SW 1271 (cell line): ENCODE measurements at places on chromosomes 1 and 21.

DNA sequence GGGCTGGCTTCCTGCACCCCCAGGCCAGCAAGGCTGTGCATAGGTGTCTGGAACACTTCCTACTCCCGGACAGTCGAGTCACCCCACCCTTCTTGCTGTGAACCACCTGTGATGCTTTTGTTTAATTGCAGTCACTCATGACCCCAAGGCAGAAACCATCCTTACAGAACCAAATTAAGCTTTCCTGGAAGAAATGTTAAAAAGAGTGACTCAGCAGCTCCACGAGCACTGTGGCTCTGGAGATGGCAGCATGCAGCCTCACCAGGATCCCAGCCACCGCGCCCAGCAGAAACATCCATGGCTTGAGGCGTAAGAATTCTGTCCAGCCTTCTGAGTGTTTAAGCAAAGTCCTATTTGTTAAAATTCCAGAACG is 28.8 kb downstream of the SNAP47 start:
- DNase-seq = no peak

- DNase-seq = no peak
Measured at GRCh38 chr1:96715482-96715881, 6.1 kb upstream of the PTBP2 start.

DNA sequence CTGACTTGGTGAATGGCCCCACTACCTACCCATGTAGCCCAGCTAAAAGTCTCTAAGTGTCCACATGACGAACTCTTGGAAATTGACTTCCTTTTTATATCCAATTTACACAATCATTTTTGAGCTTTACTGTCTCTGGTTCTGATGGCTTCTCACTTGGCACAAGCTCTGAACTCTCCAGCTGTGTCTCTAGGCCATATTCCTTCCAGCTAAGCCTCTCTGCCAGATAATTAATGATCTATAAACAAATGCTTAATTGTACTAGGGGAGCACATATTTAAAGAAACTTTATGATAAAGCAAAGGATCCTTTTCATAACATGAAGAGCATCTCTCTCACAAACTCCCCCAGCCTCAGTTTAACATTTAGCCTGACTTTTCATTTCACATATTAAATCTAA is 16.3 kb upstream of the BEND5 start:
- no peak for DNase-seq

GRCh38 chr1:109263234-109263596 is 13.9 kb downstream of the CELSR2 start:
- DNase-seq = no peak

- DNase-seq = no peak
Measured at GRCh38 chr1:50873458-50874187, 86.4 kb downstream of the FAF1 start.

DNA sequence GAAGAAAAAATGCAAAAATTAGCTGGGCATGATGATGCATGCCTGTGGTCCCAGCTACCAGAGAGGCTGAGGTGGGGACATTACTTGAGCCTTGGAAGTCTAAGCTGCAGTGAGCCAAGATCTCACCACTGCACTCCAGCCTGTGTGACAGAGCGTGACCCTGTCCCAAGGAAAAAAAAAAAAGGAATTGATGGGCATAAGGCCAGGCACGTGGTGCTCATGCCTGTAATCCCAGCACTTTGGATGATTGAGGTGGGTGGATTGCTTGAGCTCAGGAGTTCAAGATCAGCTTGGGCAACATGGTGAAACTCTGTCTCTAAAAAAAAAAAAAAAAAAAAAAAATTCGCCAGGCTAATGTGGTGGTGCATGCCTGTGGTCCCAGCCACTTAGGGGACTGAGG is 55.8 kb upstream of the ATP2B4 start:
- DNase-seq = no peak

GRCh38 chr1:152165286-152166077 is 6.5 kb upstream of the RPTN start:
- DNase-seq = no peak

DNA sequence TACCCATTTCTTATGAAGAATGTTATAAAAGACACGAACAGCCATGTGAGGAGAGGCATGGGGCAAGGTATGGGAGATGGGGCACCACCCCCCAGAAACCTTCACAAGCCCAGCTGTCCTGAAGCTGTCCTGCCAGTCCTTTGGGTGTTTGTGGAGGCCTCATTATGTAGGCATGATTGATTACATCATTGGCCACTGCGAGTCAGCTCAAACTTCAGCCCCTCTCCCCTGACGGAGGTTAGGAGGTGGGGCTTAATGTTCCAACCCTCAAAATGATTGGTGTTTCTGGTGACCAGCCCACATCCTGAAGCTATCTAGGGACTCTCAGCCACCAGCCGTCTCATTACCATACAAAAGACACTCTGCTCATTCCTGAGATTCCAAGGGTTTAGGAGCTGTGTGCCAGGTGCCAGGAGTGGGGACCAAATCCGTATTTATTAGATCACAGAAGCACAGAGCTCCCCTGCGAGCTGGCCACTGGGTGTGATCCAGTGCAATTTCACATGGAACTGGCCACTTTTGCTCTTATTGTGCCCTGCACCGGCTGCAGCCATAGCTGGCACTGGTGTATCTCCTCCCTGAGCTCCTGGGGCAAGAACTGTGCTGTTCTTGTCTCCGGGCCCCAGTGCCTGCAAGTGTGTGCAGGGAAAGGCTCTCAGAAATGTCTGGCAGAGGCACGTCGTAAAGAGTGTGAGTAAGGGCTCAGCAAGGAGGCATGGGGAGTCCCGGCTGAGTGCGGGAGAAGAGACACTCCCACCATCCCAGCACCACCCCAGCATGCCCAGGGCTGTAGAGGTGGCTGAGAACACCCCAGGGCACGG is 10.5 kb downstream of the KIAA1614 start:
- DNase-seq = no peak

GRCh38 chr1:181406989-181407388 is 76.3 kb upstream of the CACNA1E start:
- no peak for DNase-seq

- no peak for DNase-seq
Measured at GRCh38 chr1:100734676-100735075, 15.1 kb downstream of the VCAM1 start.

DNA sequence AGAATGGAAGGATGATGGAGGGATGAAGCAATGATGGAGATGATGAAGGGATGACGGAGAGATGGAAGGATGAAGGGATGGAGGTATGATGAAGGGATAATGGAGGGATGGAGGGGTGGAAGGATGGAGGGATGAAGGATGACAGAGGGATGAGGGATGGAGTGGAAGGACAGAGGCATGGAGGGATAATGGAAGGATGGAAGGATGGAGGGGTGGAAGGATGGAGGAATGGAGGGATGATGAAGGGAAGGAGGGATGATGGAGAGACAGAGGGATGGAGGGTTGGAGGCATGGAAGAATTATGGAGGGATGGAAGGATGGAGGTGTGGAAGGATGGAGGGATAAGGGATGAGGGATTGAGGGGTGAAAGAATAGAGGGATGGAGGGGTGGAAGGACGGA is 62.8 kb downstream of the KCNAB2 start:
- DNase-seq = no peak
